ENCODE measurements at places on chromosomes 2 and 18.

GRCh38 chr2:240891492-240892340 is 4.2 kb downstream of the MAB21L4 start:
- DNase-seq: no peak

DNA sequence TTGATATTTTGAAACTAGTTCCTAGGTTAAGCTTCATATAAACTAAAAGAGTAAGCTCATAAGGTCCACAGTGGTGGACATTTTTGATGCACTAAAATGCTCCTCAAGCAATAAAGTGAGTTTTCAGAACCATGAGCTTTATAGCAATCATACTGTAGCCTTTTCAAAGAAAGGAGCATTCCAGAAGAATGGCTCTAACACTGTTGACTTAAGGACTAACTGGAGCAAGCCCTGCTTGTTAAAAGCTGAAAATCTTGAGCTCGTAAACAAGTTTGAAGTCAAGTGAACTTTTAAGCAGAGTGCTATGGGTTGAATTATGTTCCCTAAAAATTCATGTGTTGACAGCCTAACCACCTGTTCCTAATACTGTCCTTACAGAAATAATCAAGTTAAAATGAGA is 38.0 kb downstream of the KYNU start:
- DNase-seq: no peak

DNA sequence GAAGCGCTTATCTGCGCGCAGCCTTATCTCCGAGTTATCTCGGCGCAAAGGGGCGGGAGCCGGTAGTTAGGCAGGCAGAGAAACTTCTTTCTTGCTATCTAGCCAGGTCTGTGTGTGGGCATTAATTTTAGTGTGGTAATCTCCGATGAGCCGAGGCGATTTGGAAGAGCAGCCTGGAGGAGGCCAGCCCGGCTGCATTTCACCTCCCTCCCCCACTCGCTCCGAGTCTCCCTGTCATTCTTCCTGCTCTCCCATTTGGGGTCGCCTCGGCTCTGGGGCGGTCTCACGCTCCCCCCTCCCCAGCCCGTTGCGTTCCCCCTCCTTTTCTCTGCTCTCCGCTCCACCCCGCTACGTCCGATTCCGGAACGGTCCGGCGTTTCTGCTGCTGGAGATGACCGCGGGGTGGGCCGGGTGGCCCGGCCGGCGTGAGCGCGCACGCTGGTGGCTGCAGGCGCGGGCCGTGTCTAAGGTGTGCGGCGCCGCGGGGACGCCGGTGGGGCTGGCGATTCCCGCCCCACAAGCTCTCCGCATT is 566 bp downstream of the GATA6 start:
- no peak for DNase-seq

- DNase-seq: no peak
These were observed 26.5 kb upstream of the IGFBP2 start for GRCh38 chr2:216606551-216607276.

DNA sequence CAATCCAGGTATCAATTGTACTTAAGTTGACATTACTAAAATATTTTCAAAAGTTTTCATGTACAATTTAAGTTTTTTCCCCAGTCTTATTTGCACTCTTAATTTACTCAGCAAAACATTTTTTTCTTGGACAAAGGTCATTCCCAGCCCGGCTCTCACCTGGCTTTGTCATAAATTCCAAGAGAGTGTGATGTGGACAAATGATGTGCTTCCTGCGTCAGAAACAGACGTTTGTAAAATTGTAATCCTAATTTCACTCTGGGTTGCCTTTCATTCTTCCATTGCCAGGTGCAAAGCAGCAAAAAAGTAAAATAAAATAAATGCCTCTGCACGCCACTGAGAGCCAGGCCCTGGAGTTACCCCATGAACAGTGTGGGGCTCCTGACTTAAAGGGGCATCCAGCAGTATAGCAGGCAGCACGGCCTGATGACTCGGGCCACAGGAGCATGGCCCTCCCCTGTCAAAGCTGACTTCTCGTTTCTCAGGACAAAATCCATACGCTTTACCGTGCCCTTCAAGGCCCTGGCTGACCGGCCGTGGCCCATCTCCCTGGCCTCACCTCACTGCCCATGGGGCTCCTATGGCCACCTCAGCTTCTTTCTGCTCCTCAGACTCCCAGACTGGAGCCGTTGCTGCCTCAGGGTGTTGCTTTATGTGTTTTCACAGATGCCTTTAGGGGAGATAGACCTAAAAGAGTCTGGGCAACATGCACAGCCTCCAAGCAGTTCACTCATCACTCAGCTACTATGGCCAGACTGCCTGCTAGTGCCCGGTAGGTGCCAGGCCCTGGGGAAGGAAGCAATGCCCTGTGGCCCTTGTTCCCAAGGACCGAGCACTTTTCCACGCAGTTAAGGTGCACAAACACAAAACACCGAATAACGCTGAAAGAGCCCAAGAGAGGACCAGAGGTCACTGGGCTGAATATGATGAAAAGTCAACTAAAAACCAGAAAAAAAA is 7.6 kb upstream of the TMEM185B start:
- no peak for DNase-seq

GRCh38 chr2:30964334-30965005 is 157.2 kb upstream of the CAPN13 start:
- no peak for DNase-seq

GRCh38 chr2:171478345-171478744 is 43.9 kb upstream of the CYBRD1 start:
- DNase-seq: no peak

- DNase-seq: no peak
These were observed 321.5 kb upstream of the HNRNPA3 start for GRCh38 chr2:176891105-176891504.

- DNase-seq: no peak
These were observed 19.6 kb downstream of the SEC11C start for GRCh38 chr18:59159265-59159664.

DNA sequence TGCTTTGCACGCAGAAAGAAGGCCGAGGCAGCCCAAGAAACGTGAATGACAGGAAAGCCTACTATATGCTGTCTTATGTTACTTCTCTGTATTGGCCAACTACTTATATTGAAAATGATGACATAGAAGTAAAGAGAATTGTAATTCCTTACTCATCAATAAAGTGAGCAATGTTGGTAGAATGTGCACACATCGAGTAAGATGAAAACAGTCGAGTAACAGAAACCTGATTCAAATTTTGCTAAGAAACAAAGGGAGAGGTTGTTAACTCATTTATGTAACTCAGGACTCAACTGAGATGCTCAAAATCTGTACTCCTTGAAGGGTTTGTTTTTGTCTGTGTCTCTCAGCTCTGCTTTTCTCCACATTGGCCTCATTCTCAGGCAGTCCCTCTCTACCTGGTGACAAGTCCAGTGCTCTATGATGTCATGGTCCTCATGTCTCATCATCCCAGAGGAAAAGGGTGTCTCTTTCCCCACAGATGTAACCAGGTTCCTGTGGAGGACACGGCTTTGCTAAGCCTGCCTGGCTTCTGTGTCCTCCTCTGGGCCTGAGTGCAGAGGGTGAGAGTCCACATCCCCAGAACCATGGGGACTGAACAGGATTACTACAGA is 30.3 kb upstream of the CCDC93 start:
- DNase-seq: no peak

DNA sequence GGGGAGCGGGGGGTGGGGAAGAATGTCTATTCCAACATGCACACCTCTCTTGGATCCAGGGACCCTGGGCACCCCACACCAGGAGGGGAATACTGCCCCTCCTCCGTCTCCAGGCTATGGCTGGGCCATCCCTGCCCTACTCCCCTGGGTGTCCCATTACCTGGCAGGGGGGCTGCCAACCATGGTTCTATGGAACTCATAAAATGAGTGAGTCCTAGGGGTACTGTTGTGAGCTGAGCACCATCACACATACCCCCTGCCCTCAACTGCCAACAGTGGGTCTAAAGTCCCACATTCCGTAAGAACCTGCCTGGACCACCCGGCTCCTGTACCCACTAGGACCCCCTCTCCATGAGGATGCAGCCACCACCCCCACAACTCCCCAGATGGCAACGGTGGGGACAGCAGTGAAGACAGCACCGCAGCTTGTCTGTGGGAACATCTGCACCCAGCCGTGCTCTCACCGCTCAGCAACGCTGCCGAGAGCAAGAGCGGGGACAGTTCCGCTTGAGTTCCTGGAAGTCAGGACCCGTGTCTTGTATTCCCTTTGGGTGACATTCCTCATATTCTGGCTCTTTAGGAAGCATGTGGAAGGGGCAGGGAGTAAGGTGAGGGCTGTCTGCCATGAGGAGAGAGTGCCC is 41.5 kb downstream of the BIN1 start:
- DNase-seq: no peak

GRCh38 chr2:195214072-195214471 is 443.0 kb upstream of the SLC39A10 start:
- no peak for DNase-seq

- no peak for DNase-seq
These were observed 31.1 kb downstream of the UGP2 start for GRCh38 chr2:63872571-63873328.

DNA sequence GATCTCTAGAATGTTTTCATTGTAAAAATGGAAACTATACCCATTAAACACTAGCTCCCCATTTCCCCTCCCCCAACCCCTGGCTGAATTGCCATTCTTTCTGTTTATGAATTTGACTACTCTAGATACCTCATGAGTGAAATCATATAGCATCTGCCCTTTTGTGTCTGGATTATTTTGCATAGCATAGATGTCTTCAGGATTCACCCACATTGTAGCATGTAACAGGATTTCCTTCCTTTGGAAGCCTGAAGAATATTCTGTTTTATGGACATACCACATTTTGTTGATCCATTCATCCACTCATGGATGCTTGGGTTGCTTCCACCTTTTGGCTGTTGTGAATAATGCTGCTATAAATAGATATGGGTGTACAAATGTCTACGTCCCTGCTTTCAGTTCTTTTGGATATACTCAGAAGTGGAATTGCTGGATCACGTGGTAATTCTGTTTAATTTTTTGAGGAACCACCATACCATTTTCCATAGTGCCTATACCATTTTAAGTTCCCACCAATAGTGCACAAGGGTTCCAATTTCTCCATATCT is 7.7 kb upstream of the ASB1 start:
- DNase-seq: no peak

DNA sequence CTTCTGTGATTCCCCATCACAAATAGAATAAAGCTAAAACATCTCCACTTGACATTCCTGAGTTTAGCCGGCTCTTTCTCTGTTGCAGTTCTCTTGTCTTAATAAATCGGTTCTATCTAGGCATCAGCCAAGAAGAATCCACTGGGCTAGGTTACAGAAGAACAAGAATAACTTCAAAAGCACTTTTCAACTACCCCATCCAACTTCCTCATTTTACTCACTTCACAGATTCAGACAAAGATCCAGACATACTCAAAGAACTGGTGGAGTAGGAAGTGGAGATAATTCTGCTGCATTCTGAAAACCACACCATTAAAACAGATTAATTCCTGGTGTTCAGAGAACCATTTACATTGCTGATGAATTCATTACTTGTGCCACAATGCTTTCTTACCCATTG is 9.6 kb upstream of the ALPK2 start:
- DNase-seq: no peak

DNA sequence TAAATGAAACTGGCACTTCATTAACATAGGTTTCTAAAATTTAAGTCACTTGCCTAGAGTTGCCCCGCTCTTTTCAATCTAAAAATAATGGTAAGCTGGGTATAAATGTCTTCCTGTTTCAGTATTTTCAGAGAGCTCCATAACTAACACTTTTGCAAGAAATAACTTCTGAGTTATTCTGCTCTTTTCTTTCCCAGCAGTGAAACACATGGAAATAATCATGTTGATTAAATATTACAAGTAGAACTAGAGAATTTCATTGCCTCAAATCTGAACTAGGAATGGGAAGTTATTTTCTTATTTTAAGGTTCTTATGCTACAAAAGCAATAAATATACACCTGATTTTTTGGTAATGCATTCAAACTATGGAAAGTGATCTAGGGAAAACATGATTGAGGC is 257.4 kb downstream of the IKZF2 start:
- no peak for DNase-seq

DNA sequence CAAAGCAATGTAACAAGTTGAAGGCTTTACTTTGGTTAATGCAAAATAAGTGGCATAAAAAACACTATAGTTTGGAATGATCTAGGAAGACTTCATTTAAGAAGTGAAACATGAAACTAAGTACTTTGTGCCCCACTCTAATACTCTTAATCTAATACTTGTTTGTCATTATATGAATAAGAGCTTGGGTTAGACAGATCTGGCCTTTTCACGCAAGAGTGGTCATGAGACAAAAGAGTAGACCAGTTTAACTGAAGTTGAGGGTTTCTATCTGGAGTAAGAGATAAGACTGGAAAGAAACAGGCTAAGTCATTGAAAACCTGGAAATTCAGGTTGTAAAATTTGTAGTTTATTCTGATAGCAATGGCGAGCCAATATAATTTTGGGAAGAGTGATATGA is 2.8 kb downstream of the SLC30A6 start:
- no peak for DNase-seq
